ENCODE measurements at places on chromosomes 4 and X.

- DNase-seq, result no peak
Measured at GRCh38 chr4:7893539-7893938, 46.1 kb downstream of the AFAP1 start.

DNA sequence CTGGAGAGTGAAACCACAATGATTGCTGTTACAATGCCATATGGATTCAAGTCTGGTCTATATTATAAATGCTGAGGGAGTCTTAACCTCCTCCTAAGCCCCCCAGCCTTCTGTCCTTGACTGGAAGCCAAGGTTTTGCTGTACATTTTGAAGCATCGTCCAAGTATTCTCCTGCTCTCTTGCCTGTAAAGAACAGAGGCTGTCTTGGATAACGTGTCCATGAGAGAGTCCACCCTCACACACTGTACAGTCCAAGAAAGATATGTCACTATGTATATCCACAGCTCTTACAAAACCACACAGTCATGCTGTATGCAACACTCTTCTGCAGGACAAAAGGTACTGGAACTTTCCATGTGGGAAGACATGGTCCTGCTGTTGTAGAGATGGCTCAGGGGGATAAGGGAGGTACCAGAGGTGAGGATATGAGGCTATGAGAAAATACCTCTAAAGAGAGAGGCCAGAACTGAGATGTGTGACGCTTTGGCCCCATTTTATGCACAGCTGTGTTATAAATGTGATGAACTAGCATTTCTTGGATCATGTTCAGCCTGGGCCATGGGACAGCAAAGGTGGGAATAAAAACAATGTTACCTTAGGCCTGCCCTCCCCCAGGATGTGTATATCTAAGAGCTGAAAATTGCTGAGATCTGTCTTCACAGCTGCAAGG lies 678.6 kb downstream of the IQCM start:
- no peak for DNase-seq

- DNase-seq, result no peak
Measured at GRCh38 chr4:145988628-145989027, 50.0 kb upstream of the ZNF827 start.

GRCh38 chr4:40199999-40200874 lies 3.4 kb downstream of the RHOH start:
- DNase-seq, result no peak

DNA sequence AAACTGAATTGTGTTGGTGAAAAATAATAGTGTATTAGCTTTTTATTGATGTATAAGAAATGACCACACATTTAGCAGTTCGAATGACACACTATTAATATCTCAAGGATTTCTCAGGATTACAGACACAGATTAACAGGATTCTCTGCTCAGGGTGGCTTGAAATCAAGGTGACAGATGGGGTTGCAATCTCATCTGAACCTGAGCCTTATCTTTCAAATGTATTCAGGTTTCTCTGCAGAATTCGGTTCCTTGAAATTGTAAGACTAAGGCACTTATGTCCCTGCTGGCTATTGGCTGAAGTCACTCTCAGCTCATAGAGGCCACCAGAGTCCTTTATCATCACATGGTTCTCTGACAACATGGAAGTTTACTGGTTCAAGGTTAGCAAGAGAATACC lies 1780.1 kb downstream of the ARAP2 start:
- no peak for DNase-seq

- DNase-seq, result no peak
Measured at GRCh38 chrX:30824275-30824674, 64.8 kb downstream of the TAB3 start.

DNA sequence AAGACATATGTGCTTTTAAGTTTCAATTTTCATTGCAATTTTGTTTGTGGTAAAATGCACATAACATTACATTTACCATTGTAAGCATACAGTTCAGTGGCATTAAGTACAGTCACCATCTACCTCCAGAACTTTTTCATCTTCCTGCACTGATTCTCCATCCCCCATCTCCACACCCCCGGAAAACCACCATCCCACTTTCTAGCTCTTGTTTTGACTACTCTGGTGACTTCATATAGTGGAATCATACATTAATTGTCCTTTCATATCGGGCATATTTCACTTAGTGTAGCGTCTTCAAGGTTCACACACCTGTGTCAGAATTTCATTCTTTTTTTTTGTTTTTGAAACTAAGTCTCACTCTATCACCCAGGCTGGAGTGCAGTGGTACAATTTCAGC lies 143.5 kb downstream of the GPR143 start:
- no peak for DNase-seq

- DNase-seq, result no peak
Measured at GRCh38 chrX:137425986-137426385, 139.9 kb upstream of the ZIC3 start.

DNA sequence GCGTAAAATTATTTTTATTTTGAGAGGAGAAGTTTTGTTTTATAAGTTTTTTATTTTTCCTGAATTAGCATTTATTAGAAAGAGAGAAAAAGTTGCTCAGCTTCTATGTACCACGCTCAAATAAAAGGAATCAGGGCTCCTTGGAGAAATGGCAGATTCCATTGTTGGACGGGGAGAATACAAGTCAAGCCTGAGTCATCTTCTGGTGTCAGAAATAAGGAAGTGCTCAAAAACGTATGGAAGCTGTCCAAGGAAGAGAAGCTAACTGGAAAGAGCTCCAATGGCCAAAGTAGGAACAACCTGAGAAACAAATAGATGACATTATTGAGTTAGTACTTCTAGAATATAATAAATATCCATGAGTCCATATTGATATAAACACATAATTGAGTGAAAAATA lies 89.3 kb upstream of the NEIL3 start:
- DNase-seq, result no peak

DNA sequence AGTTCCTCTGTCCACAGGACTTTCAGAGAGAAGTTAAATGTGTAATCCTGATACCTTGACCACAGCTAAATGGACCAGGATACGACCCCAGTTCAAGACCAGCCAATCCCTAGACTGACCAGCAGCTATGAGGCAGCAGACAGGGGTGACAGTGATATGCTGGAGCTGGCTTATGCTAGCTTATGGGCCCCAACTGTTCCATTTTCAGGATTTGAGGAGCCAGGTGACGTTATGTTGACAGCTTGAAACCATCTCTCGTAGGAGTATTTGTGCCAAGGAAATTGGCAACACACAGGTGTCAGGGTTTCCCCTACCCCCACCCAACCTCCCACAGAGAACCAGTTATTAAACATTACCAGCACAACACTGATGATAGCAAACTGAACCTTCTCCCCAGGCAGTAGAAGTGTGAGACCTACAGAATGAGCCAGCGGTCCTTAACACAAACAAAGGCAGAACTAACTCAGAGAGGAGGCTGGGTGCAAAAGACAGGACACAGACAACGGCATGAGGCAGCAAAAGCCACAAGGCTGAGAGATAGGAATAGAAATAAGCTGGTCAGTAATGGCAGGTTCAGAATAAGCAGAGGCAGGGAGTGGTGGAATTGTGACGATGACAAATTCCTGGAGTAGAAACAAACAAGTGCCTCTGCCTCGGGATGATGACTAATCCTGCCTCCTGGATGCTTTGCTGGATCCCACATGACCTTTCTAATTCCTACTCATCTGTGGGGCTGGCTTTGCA lies 85.6 kb upstream of the CPEB2 start:
- DNase-seq, result peak; percentile 56

DNA sequence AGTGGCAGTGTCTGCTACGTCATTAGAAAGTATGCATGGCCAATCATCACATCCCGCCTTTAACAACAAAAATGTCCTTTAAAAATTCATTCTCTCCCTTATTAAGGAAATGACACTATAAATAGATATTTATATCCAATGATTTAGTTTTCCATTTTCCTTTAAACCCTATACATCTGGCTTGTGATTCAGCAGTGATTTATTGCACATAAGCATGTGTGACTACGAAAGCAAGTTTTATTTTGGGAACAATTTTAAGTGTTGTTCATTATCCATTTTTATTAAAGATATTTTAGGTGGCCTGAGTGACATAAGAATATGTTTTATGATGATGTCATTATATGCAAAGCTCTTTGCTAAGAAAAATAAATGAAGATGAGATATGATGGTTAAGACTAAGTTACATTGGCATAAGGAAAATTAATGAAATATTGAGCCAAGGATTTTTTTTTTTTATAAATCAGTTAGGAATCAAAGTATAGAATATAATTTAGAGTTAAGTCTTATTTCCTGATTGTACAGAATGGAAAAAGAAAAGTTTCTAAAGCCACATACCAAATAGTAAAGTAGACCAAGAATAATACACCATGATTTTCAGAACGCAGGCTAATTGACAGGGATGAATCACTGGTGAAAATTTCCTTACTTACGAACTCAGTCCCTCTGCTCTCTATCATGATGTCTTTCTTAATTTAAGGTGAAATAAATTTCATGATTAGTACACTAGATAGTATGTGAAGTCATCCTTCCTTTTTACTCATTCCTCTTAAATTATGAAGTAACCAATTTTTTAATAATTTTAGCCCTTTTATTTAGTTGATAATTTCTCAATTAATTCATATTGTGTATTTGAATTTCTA lies 822.4 kb downstream of the FAT4 start:
- no peak for DNase-seq

DNA sequence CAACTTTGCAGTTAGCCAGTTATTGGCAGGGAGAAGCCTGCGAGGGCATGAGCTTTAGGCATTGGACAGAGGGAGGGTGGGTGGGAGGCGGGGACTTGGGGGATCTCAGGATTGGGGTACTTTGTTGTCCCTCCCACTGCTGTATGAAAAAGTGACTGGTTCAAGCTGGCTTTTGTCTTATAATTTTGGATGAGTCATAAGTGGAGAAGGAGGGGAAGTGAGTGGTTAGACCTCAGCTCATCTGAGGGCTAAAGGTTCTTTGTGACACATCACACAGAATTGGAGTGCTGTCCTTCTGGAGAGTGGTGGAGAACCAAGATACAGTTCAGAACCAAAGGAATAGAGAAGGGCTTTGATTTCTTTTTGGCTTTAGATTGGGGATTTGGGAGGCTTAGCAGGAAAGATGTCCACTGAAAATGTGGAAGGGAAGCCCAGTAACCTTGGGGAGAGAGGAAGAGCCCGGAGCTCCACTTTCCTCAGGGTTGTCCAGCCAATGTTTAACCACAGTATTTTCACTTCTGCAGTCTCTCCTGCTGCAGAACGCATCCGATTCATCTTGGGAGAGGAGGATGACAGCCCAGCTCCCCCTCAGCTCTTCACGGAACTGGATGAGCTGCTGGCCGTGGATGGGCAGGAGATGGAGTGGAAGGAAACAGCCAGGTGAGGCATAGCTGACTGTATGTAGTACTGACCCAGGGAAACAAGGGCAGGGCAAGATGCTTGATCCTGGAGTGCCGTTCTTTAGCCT lies at the start of gene SLC4A4:
Gene SLC4A4, plus strand, starts transcription at position 175 of the 748 bp plus-strand sequence.
- DNase-seq, result peak; percentile 94

DNA sequence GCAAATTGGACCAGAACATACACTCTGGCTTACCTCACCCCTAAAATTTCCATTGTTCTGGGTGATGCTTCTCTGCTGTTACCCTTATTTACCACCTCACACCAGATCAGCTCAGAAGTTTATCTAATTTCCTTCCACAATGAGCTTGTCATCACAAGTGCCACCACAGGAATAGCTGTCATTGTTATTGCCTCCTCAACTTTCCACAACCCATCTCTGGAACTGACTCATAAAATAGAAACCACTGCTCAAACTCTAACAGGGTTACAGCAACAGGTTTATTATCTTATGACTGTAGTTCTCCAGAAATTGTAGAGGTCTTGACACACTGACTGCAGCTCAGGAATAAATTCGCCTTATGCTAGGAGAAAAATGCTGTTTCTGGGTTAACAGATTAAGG lies 52.7 kb downstream of the ZNF718 start:
- DNase-seq, result no peak

DNA sequence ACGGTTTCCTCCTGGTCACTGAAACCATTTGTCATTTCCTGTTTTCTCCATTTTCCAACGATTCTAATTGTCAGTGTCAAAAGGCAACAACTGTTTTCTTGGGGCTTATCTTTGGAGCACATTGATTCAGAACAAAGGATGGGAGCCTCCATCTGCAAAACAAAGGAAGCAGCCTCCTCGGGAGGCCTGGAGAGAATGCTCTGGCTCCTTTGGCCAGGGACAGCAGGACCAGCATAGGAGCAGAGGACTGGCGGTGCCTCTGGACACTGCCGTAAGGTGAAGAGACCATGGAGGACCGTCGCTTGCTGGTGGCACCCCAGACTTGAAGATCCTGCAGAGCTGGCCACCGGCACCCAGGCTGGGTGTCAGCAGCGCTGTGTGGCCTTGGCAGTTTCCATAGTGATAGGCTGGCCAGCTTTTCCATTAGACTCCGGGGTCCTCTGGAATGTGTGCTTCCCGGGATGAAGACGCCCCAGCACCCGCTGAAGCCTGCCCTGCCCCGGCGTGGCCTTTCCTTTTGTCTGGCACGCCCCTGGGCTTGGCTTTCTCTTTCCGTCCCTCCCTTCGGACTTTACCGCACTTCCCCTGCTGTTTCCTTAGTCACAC lies 61.1 kb upstream of the MTM1 start:
- DNase-seq, result no peak

DNA sequence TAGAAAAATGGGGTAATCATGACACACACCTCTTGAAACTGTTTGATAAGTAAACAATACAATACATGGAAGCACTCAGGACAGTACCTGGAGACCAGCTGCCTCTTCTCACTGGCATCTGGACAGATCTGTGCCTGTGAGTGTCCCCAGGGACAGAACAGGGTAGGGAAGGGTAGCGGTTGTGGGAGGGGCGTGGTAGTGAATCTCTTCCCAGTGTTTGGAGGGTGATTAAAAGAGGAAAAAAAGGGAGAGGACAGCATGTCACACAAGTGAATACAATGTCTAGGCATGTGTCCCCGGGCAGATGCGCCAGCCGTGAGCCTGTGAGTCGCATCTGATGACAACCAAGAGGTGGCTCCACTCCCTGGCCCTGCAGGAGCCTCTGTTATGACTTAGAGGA lies 138.8 kb upstream of the MSX1 start:
- no peak for DNase-seq

- no peak for DNase-seq
Measured at GRCh38 chr4:2451036-2451520, 17.8 kb upstream of the RNF4 start.

GRCh38 chrX:154734061-154734781 lies 16.7 kb downstream of the GAB3 start:
- no peak for DNase-seq

DNA sequence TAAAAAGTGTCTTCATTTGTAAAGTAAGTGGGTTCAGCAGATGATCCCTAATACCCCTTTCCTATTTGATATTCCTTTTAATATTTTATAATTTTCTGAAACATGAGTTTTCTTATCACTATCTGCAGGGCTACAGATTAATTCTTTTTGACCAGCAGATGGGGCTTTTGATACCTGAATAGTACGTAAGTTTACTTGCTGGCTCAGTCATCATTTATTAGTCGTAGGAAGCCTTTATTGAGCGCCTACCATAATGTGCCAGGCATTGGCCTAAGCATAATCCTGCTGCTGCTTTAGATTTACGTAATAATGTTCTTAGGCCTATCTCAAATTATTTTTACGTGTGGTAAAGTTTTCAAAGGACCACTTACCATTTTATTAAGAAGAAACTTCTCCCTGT lies 33.1 kb downstream of the OSTC start:
- DNase-seq, result peak; percentile 47

GRCh38 chr4:81606801-81607501 lies 135.2 kb upstream of the RASGEF1B start:
- DNase-seq, result no peak

Measured in ACHN (cell line).